ENCODE measurements at places on chromosomes 3 and 15. TPM values are rescaled to one million over a fixed set of nuclear protein-coding genes. Genes with fewer than 3 reads are reported as not detected.

Gene RAB6B
- total RNA-seq = 3.8 TPM

Gene ARPP21
- not detected for total RNA-seq

Gene SLC12A8
- 1.4 TPM for total RNA-seq

Gene ARGFX
- total RNA-seq = not detected

Gene HRG
- total RNA-seq = not detected

Gene LCTL
- not detected for total RNA-seq

Gene TM4SF4
- total RNA-seq = not detected

Gene CCDC39
- total RNA-seq = not detected

Gene ATG3
- 42.2 TPM for total RNA-seq

Gene PRSS50
- total RNA-seq = not detected

Gene KIF15
- 0.92 TPM for total RNA-seq

Gene CD96
- not detected for total RNA-seq

Gene ZNF609
- total RNA-seq = 27.8 TPM

Gene C3orf85
- not detected for total RNA-seq

Measured in glomerular endothelial cell (primary cell).